ENCODE measurements at places on chromosomes 5 and 9.

DNA sequence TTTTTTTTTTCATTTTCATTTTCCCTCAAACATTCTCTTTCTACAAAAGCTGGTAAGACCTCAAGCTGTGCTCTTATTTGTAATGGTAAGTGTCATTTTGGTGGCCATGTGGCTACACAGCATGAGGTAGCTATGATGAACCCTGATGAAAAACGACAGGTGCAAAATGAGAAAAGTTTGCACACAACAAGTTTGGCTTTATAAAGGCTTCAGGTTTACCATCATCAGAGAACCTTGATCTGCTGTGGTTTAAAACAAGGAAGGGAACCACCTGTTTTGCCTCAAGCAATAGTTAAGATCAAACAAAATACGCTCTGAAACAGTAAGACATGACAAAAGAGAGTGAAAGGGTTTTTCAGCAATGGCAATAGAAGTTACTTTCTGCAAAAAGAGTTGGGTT is 1124.6 kb upstream of the ACO1 start:
- DNase-seq, result no peak

- no peak for DNase-seq
Measured at GRCh38 chr9:84935528-84936117, 266.1 kb downstream of the NTRK2 start.

DNA sequence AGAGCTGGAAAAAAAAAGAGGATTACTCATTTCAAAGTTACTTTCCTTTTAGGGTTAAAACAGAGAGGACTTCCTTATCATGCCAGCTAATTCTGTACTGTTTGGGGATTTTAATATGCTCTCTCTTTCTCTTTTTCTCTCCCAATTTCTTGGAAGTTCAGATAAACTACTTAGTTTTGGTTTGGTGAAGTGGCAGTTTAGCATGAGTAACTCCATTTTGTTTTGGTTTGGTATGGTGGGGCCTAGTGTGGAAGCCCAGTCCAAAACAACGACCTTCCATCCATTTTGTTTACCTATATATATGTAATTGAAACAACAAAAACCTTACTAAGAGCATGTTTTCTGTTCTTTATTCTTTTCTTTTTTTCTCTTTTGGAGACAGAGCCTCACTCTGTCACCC is 3.7 kb upstream of the BSPRY start:
- DNase-seq, result no peak

GRCh38 chr9:78261403-78262001 is 25.6 kb downstream of the CEP78 start:
- no peak for DNase-seq

DNA sequence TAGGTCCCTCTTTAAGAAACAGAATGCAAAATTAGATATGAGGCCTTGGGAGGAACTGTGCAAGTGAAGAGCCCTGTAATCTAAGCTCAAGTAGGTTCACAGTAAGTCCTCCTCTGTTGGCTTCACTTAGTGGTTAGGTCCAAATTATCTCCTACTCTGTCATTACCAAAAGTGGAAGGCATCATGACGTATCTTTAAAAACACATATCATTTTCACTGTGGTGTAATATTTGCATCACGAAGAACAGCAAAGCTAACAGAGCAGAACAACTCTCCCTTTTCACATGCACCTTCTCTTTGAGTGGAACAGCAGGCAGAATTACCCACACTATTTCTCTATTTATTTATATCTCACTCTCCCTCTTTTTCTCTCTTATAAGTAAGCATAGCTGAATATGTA is 240.5 kb upstream of the CCNH start:
- no peak for DNase-seq

- peak; percentile 90 for DNase-seq
Measured at GRCh38 chr9:34185778-34186551, 7.1 kb downstream of the UBAP1 start.

DNA sequence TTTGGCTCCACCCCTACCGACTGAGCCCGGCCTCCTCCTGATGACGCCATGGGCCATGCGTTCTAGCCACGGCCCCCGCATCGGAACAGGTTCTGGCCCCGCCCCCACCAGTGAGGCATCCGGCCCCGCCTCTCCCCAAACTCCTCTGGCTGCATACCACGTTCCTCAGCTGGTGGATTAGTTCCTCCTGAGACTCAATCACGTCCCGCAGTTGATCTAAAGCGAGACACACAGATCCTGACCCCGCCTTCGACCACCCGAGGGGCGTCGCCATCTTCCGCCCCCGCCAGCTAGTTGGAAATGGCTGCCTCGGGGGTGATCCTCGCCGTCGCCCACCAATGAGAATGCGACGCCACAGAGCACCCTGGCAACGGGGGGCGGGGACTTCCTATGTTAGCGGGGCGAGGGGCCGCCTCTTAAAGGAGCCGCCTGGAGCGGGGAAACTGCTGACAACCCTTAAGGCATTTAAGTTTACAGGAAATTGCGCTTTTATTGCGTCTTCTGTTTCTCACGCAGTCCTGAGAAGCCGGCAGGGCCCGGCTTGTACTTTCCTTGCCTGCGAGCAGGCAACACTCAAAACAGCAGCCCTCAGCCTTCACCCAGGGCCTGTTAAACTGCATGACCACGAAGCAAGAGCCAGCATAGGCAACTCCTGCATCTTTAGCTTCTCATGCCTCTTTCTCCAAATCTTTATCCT is at the start of gene SPATA24:
Gene SPATA24, minus strand, starts transcription at position 303 of the 697 bp plus-strand sequence. Its CDS starts 29 bp downstream, at position 274.
- peak; percentile 84 for DNase-seq

- DNase-seq, result no peak
Measured at GRCh38 chr9:33304362-33304761, 14.0 kb downstream of the NFX1 start.

DNA sequence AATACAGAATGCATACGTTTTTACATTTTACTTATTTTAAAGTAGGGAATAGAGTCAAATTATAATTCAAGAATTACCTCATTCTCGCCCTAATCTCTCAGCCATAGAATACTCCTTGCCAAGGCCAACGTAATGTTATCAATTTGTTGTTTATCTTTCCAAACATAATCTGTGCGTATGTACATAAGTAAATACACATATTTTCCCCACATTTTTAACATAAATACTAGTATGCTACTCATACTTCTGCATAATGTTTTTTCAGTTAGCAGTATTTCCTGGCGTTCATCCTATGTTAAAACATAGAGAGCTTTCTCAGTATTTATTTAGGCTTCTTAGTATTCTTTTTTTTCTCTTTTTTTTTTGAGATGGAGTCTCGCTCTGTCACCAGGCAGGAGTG is 28.8 kb downstream of the RBM27 start:
- no peak for DNase-seq

DNA sequence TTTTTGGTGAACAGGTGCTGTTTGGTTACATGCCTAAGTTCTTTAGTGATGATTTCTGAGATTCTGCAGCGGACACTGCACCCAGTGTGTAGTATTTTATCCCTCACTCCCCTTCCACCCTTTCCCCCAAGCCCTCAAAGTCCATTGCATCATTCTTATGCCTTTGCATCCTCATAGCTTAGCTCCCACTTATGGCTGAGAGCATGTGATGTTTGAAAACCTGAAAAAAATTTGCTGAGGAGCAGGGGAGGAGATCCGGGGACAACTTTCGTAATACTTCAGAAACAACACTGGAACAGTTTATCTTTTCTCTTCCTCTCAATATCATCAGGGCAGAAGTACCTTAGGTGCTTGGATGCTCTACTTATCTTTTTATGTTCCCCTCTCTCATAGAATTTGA is 226.4 kb downstream of the ADAMTS6 start:
- no peak for DNase-seq

DNA sequence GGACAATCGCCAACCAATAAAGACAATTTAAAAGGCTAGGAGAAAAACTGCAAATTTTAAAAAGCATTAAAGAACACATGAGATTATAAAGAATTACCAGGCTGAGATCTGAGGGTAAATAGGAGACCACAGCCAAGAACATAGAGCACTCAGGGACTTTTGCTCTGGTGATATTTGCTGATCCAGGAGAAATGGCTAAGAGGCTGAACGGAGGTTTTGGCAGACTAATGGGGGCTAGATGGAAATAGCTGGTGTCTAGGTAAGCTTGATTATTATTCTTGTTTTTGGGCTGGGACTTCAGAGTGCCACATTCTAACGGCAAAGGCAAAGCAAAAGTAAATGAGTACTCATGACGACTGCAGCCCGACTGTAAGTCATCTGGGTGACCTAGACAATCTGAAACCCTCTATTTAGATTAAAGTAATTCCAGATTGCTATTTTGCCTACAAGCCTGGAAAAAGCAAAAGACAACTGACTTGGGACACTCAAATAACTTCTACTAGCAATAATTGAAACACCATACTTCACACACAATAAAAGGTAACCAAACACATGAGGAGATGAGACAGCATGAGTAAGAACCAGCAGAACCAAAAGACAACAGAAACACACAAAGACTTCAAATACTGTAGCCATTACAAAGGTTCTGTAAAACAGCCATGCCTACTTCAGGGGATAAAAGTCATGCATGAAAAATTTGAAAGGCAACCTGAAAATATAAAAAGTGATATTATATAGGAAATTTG is 68.8 kb downstream of the JAKMIP2 start:
- DNase-seq, result no peak

GRCh38 chr9:121564504-121565260 is 65.0 kb upstream of the GGTA1 start:
- DNase-seq, result no peak

- no peak for DNase-seq
Measured at GRCh38 chr5:124713595-124713994, 32.8 kb downstream of the ZNF608 start.

DNA sequence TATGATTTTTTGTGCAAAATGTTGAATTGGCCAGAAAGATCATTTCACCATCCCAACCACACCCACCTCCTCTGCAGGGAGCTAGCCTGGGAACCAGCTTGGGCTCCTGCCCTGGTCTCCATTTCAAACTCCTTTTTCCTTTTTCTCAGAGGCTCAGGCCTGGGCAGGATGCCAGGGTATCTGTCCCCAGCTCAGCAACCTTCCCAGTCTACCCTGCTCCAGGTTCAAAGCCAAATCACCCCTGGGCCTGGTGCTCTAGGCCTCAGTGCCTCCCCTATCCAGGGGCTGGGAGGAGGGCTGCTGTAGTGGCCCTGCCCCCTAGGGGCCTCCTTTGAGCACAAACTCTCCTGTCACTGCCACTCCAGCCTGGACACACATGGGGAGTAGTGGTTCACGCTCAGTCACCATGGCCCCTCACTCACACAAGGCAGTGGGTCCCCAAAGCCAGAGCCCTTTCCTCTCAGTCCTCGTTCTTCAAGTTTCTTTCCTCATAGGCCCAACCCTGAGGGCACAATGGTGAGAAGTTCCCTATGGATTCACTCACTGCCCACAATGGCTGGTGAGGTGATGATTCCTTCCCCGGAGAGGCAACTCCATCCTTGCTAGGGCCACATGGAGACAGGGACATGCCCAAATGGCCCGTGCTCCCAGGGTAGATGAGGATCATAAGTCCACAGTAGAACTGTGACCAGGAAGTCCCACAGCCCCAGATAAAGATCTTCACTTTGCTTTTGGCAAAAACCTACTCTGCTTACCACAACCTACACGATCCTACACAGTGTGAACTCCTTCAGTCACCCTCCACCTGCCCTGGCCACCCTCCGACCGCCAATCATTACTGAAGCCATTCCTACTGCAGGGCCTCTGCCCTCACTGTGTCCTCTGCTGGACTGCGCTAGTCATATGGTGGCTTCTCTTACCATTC is 1.6 kb upstream of the ST6GALNAC4 start:
- DNase-seq, result no peak

- no peak for DNase-seq
Measured at GRCh38 chr5:147748590-147748989, 33.9 kb downstream of the JAKMIP2 start.

- peak; percentile 3 for DNase-seq
Measured at GRCh38 chr9:18297056-18297841, 176.7 kb upstream of the ADAMTSL1 start.

GRCh38 chr5:119483155-119483554 is 30.9 kb downstream of the HSD17B4 start:
- no peak for DNase-seq

GRCh38 chr5:72562717-72563116 is 55.5 kb upstream of the ZNF366 start:
- DNase-seq, result no peak

DNA sequence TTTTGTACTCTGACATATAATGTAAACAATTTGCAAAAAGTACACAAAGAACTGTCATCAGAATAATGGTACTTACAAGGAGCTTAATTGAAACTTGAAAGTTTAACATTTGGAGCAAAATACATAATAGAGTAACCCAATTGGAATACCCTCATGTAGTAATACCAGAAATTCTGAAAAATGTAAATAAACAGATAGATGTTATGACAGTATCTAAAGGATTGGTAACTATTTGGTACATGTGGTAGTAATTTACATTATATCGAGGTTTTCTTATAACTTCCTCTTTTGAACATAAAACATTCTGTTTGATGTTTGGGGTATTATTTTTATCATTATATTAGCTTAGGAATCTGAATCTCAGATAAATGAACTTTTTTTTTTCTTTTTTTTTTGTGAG is 211.7 kb upstream of the ELL2 start:
- DNase-seq, result no peak

- no peak for DNase-seq
Measured at GRCh38 chr5:151892393-151892792, 32.3 kb downstream of the GLRA1 start.

DNA sequence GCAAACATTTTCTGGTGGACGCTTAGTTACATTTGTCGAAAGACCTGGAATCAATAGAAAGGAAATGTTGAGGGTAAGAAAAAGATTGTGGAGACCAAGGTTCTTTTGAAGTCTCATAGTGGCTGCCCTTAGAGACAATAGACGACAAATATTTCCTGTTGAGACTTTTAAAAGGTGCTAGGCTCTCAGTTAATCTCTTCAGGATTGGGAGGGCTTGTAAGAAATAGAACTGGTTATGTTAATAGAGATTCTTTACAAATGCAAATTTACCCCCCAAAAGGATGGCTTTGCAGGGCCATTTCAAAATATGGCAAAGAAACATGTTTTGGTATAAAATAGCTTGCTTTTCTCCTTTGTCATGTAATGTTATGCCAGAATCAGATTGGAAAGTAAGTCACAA is 428.2 kb upstream of the CTNND2 start:
- no peak for DNase-seq

DNA sequence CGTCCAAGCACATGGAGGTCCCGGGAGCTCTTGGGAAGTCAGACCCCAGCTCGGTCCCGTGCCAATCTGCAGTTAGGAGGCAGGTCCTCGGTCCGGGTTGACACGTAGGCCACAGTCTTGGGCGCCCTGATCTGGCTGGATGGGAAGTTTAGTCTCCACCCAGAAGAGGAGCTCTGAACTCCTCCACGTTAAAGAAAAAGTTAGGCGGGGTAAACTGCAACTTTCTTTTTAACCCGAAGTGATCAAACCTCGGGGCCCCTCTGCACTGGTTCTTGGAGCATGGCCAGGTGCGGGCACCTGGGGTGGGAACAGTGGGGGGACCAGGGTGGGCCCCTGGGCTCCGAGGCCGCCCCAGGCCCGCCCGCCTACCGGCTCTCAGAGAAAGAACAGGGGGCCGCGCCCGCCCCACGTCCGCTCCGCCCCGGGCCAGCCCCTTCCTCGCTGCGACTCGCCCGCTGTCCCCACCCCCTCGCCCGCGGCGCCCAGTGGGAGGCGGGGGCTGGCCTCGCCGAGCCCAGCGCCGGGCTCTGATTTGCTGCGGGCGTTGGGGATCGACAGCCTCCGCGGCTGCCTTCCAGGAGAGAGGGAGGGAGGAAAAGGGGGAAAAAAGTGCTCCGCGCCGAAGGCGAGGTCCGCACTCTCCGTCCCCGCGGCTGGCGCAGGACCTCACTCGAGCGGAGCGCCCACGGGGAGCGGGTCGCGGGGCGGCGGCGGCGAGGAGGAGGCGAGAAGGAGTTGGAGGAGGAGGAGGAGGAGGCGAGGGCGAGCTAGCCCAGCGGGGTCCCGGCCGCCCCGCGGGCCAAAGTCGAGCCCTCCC is at the start of gene COL5A1:
Gene COL5A1, plus strand, starts transcription at position 631 of the 817 bp plus-strand sequence. CDS start 385 bp downstream, outside the sequence.
- no peak for DNase-seq

- no peak for DNase-seq
Measured at GRCh38 chr9:27365707-27366376, 68.9 kb upstream of the EQTN start.

GRCh38 chr5:16983972-16984371 is 47.9 kb upstream of the MYO10 start:
- no peak for DNase-seq

Measured in AG04449 (cell line).